Astrocyte of the hippocampus (primary cell): ENCODE measurements at places on chromosomes 12 and 14.
A peak's percentile ranks its signal among the peaks of the same experiment; 100 is the strongest.

GRCh38 chr12:41184864-41185263 lies 3.3 kb upstream of the PDZRN4 start:
- no peak for DNase-seq

DNA sequence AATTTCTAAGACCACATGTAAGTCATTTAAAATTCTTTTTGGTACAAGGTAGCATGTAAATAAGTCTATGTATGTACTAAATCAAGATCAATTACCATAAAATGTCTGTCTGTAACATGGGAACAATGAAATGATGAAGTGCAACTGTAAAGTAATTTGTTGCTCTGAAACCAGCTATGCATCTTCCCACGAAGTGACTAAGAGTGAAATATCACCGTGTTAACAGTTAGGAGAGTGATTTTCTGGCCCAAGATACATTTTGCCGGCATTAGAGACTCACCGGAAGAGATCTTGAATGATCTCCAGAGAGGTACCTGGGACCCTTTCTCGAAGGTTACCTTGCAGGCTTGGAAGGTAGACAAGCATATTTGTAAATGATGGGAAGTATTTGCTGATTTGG lies 105.8 kb downstream of the SAMD4A start:
- DNase-seq: no peak

- peak; percentile 33 for DNase-seq
Measured at GRCh38 chr12:59452746-59453145, 143.1 kb upstream of the SLC16A7 start.

DNA sequence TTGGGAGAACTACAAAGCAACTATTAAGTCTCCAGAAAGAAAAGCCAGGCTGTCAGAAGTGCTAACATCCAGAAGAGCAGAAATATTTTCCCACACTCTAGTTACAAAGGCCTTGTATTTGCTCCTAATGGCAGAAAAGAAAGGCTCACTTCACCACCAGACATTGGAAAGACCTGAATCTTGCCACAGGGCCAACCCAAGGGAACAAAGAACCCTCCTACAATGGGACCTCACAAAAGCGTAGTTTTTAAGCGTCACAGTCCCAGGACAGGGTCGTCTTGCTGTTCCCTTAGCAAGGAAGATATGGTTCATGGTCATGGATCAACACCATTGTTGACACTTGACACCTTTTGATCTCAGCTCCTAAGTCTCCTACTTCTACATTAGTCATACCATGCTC lies 119.1 kb downstream of the RPS29 start:
- no peak for DNase-seq

- peak; percentile 76 for DNase-seq
Measured at GRCh38 chr14:79197516-79197915, 1013.8 kb downstream of the DIO2 start.

GRCh38 chr14:102732924-102733323 lies 44.3 kb upstream of the TRAF3 start:
- DNase-seq: no peak

DNA sequence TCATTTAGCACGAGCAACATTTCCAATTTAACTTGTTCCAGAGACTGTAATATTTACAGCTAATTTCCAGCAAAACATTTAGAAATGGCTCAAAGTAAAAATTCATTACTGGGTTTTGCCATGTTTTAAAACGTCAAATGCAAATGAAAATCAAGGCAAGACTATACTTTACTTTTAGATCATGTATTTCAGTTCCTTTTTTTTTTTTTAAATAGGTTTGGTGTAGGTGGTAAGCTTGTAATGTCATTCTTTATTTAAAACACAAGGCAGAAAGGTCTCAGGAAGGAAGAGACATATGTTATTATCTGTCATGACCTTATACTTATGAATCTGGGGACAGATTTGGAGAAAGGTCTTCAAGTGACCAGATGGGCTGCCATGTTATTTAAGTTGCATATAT lies 54.1 kb downstream of the GRIP1 start:
- no peak for DNase-seq

GRCh38 chr14:64061706-64062105 lies 208.9 kb downstream of the SYNE2 start:
- no peak for DNase-seq

DNA sequence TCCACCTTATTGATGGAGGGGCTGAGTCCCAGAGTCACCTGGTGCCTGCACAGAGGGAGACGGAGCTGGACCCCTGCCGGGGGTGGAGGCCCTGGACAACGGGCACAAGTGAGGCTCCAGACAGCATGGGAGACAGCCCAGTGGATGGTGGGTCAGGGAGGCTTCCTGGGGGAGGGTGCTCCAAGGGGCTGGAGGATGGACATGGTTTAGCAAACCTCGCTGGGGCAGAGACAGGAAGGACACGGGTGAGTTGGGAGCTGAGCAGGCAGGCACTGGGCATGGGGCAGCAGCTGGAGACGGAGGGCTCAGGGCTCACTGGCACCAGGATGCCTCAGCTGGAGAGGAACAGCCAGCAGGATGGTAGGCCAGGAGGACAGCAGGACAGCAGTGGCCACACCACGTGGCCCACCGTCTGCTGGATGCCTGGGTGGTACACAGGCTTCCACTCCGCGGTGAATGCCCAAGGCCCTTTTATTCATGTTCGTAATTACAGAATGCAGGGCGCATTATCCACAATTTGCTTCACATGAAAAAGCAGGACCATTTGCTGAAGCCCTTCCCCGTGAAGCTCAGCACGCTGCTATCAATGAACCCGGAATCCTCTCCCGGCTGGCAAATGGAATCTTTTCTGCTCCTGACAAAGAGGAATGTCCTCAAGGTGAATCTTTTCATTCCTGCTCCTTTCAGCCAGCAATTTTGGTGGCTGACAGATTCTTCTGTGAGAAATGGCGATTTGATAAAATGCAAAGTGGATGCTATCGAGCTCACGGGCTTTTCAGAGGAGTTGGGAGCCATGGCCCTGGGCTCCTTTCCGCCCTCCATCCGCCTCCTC lies 138.1 kb upstream of the C14orf180 start:
- DNase-seq: no peak

- DNase-seq: peak; percentile 94
Measured at GRCh38 chr12:116152268-116152667, 125.2 kb downstream of the MED13L start.

- DNase-seq: peak; percentile 5
Measured at GRCh38 chr14:96503306-96503679, 1.1 kb downstream of the PAPOLA start.

GRCh38 chr12:60539592-60539991 lies 943.8 kb downstream of the SLC16A7 start:
- DNase-seq: no peak

DNA sequence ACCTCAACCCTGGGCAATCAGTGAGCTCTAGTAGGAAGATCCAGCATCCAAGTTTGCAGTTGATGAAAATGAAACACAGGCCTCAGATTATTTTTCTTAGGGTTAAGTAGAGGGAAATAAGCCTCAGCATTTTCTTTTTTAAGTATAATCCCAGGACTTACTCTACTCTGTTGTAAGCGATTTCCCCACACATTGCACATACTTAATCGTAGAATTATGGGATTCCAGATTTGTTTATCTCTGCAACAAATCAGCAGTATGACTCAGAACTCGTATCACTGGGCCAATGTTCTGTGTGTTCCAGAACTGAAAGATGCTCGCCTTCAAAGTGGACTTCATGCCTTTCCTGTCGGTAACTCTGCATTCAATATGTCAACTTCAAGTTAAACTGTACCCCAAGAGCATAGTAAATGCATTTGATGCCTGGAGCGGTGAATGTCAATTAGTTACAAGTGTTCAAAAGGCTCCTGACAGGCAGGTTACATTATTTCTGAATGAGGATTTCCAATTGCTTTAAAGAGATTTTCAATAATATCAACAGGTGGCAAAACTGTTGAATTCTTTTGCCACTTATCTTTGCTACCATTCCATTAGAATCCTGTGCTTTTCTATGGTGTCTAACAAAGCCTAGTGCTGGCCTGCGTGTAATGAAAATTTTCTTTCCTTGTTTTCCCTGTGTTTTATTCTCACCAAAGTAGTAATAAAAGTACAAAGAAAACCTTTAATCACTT lies 323.8 kb upstream of the SYT1 start:
- no peak for DNase-seq

DNA sequence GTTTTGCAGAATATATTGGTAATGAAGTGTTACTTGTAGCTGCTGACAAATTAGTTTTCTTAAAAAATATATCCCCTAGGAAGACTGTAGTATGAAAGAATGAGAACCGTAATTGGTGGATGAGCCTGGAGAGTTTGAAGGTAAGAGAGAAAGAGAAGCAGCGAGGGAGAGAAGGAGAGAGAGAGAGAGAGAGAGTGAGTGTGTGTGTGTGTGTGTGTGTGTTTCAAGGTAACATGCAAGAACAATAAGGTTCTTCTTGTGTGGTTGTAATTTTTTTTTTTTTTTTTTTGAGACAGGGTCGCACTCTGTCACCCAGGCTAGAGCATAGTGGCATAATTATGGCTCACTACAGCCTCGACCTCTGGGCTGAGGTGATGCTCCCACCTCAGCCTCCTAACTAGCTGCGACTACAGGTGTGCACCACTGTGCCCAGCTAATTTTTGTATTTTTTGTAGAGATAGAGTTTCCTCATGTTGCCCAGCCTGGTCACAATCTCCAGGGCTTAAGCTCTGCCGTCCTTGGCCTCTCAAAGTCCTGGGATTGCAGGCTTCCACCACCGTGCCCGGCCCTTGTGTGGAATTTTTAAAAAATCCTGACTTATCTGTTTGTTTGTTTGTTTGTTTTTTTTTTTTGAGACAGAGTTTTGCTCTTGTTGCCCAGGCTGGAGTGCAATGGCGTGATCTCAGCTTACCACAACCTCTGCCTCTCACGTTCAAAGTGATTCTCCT lies 73.7 kb downstream of the RASSF3 start:
- no peak for DNase-seq

DNA sequence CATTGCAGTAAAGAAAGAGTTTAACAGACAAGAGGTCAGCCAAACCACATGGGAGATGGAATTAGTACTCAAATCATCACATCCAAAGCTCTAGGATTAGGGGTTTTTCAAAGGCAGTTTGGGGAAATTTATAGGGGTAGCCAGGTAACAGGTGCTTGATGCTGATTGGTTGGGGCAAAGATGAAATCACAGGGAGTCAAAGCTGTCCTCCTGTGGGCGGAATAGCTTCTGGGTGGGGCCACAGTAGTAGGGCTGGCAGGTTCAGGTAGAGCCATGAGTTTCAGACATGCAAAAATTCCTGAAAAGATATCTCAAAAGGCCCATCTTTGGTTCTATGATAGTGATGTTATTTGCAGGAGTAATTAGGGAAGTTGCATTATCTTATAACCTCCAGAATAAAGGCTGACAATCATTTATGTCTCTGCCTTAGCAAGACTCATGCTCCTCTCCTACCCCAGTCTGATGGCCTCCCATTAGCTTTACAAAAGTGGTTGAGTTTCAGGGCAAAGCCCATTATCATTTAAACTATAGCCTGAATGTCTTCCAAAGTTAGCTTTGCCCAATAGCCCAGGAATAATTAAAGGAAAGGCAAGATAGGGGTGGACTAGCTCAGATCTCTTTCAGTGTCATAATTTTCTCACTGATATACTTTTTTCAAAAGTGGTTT lies 42.1 kb upstream of the CNTN1 start:
- DNase-seq: no peak

GRCh38 chr14:101112351-101113107 lies 209.0 kb upstream of the RTL1 start:
- DNase-seq: no peak

DNA sequence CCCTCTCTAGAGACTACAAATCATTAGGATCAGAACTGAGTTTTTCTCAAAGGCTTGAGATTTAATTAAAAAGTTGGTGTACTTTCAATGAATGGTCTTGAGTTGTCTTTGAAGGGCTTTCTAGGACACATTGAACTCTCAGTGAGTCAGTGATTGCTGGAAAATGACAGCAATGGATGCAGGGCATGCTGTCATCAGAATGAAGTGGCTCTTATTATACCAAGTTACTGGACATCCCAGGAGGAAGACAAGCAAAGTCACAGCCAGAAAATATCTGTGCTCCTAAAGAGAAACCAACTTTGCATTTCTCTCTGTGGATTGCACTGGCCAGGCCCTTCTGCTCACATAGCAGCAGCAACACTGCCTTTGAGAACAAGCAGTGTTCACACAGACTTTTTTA lies 112.6 kb downstream of the PRIMA1 start:
- DNase-seq: no peak

DNA sequence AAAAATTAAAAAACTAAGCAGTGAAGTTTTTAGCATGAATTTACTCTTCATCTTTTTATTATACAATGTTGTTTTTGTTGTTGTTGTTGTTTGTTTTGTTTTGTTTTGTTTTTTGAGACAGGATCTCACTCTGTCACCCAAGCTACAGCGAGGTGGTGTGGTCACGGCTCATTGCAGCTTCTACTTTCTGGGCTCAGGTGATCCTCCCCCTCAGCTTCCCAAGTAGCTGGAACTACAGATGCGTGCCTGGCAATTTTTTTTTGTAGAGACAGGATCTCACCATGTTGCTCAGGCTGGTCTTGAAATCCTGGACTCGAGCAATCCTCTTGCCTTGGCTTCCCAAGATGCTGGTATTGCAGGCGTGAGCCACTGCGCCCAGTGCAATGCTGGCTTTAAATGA lies 11.3 kb downstream of the PPFIBP1 start:
- no peak for DNase-seq

GRCh38 chr12:31819427-31819826 lies 90.6 kb upstream of the AMN1 start:
- DNase-seq: no peak

- peak; percentile 45 for DNase-seq
Measured at GRCh38 chr12:124140944-124141486, 153.9 kb upstream of the RFLNA start.

- no peak for DNase-seq
Measured at GRCh38 chr14:40445020-40445419, 1012.8 kb upstream of the FBXO33 start.

DNA sequence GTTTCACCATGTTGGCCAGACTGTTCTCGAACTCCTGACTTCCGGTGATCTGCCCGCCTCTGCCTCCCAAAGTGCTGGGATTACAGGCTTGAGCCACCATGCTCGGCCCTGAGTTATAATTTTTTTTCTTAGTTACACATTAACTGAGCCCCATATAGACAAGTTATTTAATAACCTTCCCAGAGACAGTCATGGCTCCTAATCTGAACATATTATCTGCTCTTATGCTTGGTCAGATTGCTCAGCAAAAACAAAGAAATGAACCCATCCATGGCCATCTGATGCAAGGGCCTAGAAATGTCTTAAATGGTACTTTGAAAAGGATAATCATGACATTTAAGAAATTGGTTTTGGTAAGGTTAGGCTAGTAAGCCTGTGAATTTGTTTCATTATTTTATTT lies 13.0 kb downstream of the SAMD15 start:
- DNase-seq: no peak

GRCh38 chr12:29707846-29708245 lies 75.9 kb downstream of the TMTC1 start:
- no peak for DNase-seq

DNA sequence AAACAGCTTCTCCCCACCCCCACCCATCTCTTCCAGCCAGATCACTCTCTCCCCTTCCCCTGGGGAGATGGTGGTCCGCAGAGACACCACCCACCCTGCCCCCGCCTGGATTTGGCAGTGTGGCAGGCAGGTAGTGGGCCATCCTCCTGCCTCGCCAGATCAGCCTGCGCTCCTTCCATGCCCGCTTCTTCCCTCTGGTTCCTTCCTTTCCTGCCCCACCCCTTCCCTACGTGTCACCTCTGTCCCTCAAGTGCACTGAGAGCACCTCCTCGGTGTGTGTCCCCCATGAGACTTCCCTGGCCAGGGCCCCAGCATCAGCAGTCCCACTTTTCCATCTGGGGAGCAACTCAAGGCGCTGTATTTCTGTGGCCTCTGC lies 632 bp downstream of the NYNRIN start:
- DNase-seq: no peak
